ENCODE measurements at places on chromosomes 16 and 17. TPM values are rescaled to one million over a fixed set of nuclear protein-coding genes. Genes with fewer than 3 reads are reported as not detected.

The VASN gene
- total RNA-seq, result 0.31 TPM

The CES5A gene
- total RNA-seq, result not detected

The PIPOX gene
- total RNA-seq, result 2.2 TPM

The ZKSCAN2 gene
- 5.4 TPM for total RNA-seq

The SYT17 gene
- not detected for total RNA-seq

The ZNF423 gene
- total RNA-seq, result not detected

The CCL18 gene
- total RNA-seq, result not detected

The NR1D1 gene
- 10.2 TPM for total RNA-seq

The CDK5RAP3 gene
- 184 TPM for total RNA-seq

The CENPX gene
- 143 TPM for total RNA-seq

The ZSWIM7 gene
- total RNA-seq, result 11.0 TPM

The CDRT15 gene
- not detected for total RNA-seq

The HES7 gene
- 1.6 TPM for total RNA-seq

The CLEC19A gene
- not detected for total RNA-seq

The CCL14 gene
- total RNA-seq, result not detected

The TMEM100 gene
- total RNA-seq, result not detected

The IRX3 gene
- total RNA-seq, result not detected

The NKD1 gene
- total RNA-seq, result 1.5 TPM

The PIRT gene
- not detected for total RNA-seq

The CCL8 gene
- total RNA-seq, result not detected

The KRTAP4-5 gene
- not detected for total RNA-seq

The QRICH2 gene
- 2.4 TPM for total RNA-seq

The LIG3 gene
- total RNA-seq, result 50.9 TPM

The PAGR1 gene
- 41.9 TPM for total RNA-seq

The KCNH6 gene
- total RNA-seq, result not detected

The SSTR5 gene
- total RNA-seq, result not detected

The VWA3A gene
- total RNA-seq, result 0.04 TPM

The MT4 gene
- not detected for total RNA-seq

The SEPTIN1 gene
- 193 TPM for total RNA-seq

The C16orf96 gene
- total RNA-seq, result 0.07 TPM

The TBC1D3L gene
- total RNA-seq, result 6.1 TPM

The KRT25 gene
- not detected for total RNA-seq

The GPR142 gene
- total RNA-seq, result not detected

The PSMD7 gene
- 136 TPM for total RNA-seq

The PRAC1 gene
- total RNA-seq, result not detected

The ITGB4 gene
- 2.1 TPM for total RNA-seq

The RBFOX1 gene
- not detected for total RNA-seq

Data from CD8-positive, alpha-beta memory T cell (primary cell).